ENCODE measurements at places on chromosomes 7 and 10.

- no peak for DNase-seq
These were observed 12.9 kb downstream of the UPP1 start for GRCh38 chr7:48101968-48102367.

DNA sequence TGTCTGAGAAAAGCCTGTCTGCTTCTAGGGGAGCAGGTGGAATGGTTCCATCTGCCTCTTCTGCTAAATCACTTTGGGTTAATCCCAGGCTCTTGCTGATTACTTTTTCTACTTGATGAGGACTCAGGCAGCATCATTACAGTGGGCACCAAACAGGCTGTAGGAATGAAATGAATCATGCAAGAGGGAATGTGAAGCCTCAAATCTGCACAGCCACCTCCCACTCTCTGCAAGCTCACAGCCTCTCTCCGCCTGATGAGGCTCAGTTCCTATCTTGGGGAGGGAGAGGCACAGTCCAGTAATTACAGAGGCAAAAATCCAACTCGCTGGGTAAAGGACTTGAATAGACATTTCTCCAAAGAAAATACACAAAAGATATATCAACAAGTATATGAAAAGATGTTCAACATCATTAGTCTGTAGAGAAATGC lies 34.0 kb downstream of the HSPA12A start:
- DNase-seq, result no peak

- DNase-seq, result no peak
These were observed 161.7 kb upstream of the BMPER start for GRCh38 chr7:33743594-33743993.

- no peak for DNase-seq
These were observed 33.5 kb downstream of the SLC37A3 start for GRCh38 chr7:140364819-140365218.

DNA sequence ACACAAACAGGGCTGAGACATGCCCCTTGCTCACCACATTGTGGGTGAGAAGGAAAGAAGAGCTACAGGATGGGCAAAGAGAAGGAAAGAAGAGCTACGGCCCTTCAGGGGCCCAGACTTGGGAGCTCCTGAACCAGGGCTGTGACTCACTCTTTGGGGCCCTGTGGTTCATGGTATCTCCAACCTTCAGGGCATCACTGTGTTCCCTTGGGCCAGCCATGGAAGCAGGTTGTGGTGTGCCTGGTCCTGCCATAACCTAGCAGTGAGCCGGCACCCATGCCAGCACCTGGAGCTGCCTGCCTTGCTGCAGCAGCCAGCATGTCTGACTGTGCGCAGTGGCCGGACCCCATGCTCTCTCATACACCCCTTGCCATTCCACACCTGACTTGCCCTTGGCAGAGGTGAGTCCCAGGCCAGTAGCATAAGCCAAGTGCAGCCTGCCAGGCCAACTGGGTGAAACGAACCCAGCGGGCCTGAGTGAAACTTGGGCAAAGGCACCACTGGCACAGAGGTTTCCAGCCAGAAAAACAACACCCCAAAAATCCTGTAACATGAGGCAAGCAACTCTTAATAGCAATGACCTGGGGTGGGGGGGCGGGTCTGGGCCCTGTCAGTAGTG lies 89.0 kb upstream of the CACUL1 start:
- DNase-seq, result no peak

DNA sequence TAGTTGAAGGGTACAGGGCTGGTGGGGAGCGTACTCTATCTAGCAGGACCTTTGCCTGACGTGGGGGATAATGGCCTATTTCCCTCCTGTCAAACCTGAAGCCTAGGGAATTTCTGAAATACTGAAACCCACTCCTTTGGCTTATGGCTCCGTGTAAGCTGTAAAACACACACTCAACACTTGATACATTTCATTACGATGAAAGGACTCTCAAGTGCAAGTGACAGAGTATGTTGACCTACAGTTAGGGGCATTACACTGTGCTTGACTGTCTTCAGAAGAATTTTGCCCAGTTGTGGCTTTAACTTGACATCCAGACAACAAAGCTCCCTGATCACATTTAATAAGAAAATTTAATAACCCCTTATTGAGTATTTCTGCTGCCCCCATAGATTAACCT lies 194.3 kb downstream of the BAMBI start:
- no peak for DNase-seq

DNA sequence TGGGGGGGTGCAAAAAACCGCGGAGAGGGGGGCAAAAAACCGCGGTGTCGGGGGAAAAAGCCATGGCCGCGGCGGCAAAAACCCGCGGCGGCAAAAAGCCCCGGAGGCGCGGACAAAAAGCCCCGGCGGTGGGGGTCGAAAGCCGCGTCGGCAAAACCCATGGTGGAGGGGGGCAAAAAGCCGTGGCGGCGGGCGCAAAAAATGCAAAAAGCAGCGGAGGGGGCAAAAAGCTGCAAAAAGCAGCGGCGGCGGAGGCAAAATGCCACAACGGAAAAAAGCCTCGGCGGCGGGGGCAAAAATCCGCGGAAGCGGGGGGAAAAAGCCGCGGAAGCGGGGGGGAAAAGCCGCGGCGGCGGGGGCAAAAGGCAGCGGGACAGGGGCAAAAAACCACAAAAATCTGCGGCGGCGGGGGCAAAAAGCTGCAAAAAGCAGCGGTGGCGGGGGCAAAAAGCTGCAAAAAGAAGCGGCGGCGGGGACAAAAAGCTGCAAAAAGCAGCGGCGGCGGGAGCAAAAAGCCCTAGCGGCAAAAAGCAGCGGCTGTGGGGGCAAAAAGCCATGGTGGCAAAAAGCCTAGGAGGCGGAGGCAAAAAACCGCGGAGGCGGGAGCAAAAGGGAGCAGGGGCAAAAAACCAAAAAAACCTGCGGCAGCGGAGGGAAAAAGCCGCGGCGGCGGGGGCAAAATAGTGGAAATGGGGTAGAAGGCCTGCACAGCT lies 418.9 kb downstream of the ZNF716 start:
- no peak for DNase-seq

DNA sequence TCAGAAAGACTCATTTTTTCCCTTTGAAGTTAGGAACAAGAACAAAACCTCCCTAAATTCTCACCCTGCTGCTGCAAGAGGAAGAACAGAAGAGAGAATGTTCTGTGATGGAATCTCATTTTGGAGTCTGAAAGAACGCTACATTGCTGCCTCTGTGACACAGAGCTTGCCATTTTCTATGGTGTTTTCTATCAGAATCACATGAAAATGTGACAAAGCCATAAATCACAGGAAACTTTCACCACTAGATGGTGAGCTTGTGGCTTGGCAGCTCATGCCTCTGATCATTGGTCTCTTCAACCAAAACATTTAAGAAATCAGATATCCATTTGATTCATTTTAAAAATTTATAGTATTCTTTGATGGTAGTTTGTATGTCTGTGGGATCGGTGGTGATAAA lies 82.9 kb downstream of the CADPS2 start:
- DNase-seq, result no peak

DNA sequence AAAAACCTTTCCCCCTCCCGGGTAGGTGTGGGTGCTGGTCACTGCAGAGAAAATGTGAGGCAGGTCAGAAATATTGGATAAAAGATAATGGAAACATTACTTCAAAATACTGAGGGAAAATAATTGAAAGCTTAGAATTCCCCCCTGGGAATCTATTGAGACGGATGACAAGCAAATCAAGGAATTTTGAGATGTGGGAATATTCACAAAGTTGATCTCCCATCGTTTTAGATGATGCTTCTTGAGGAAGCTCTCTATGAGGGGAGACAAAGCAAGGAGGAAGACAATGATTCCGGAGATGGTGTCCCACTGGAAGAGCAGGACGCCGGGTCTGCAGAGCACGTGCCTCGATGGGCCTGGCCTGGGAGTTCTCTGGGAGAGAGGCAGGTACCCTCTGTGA lies 211.0 kb downstream of the WDR37 start:
- DNase-seq, result no peak

DNA sequence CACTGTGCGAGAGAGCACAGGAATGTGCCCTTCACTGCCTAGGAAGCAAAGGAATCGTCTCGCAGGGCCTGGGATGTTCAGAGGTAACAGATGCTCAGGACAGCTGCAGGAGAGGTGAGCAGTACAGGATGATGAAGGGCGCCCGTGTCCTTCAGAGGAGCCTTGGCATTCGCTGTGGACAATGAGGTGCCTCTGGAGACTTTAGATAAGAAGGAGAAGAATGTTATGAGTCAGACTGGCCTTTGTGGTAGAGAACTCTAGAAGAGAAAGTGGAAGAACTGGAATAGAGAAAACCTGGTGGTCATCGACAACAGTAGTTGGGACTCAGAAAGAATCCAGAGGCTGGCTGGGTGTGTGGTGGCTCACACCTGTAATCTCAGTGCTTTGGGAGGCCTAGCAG lies 64.4 kb upstream of the LEP start:
- no peak for DNase-seq

DNA sequence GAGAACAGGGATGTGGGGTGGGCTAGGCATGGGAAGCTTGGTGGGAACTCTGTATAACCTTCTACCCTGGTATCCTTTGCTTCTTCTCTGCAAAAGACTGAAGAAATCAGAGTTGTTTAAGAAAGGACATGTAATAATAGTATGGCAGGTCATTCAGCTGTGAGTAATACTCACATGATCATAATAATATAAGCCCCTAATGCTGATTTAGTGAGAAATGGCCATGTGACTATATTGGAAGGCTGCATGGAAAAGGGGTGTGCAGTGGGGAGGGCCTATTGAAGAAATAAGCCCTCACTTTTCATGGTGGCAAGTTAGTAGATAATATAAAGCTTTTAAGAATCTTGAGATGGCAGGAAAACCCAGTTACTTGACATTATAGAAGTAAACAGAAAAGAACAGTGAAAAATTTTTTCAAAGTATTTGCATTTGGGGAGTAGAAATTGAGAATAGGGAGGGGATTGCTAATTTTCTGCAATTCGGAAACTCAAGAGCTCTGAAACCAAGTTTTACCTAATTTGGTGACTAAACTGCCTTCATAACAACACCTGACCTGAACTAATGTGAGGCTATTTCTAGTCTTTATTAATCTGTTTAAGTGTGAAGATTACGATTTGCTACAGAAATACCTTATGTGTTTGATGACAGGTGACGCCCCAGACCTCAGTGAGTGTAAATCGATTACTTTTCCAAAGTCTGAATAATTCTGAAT lies 44.4 kb downstream of the ATXN7L1 start:
- DNase-seq, result no peak

DNA sequence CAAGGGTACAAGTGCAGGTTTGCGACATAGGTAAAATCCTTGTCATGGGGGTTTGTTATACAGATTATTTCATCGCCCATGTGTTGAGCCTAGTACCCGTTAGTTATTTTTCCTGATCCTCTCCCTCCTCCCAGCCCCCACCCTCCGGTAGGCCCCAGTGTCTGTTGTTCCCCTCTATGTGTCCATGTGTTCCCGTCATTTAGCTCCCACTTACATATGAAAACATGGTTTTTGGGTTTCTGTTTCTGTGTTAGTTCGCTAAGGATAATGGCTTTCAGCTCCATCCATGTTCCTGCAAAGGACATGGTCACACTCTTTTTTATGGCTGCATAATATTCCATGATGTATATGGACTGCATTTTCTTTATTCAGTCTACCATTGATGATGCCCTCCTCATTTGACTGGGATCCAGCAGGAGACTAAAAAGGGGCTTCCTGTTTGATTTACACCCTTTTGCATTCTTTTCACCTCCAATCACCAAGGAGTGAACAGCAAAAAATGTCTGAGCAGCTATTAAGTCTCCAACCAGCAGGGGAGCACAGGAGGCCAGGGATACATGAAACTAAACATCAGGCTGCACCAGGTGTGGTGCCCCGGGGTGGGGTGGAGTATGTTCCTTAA lies 188.2 kb downstream of the SKIDA1 start:
- no peak for DNase-seq

- DNase-seq, result no peak
These were observed 21.6 kb downstream of the YWHAG start for GRCh38 chr7:76337147-76337546.

- no peak for DNase-seq
These were observed 10.9 kb downstream of the C10orf71 start for GRCh38 chr10:49309691-49310411.

- no peak for DNase-seq
These were observed 1.1 kb downstream of the ITGA8 start for GRCh38 chr10:15718694-15719048.

DNA sequence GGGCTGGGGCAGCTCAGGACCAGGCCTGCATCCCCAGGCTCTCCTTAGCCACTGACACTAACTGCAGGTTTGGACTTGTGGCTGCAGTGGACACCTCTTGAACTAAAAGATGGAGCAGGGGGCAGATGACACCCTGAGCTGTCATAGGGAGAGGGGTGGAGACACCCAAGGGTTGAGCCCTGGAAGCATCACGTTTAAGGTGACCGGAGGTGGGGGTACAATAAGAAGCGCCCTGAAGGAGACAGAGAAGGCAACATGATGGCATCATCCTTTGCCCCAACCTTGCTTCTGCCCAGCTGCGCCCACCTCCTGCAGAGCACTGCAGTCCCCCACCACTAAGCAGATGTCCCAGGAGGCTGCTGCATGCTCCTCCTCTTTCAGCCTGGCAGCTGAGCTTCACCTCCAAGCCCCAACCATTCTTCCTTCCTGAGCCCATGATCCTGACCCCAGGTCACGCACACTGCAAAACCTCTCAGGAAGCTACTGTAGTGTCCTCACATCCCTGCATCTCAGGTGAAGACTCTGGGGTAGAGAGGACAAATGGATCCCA lies 25.5 kb downstream of the OGDHL start:
- DNase-seq, result no peak

DNA sequence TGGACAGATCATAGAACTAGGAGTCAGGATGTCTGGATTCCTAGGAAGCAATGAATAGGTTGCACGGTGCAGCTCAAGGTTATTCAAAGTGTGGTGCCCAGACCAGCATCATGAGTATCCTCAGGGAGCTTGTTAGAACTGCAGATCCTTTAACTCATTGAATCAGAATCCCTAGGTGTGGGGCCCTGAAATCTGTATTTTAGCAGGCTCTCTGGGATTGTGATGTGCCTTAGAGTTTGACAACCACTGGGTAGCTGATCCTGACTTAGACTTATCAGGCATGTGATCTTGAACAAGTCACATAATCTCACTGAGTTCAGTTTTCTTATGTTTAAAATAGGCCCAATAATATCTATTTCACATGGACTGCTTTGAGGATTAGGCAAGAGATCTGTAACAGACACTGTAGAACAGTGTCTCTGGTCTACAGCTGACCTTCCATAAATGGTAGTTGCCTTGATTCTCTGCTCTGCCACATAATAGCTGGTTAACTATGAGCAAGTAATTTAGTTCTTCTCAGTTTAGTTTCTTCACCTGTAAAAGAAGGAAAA lies 46.4 kb upstream of the ATRNL1 start:
- no peak for DNase-seq

- DNase-seq, result no peak
These were observed 119.4 kb upstream of the PRR15 start for GRCh38 chr7:29444267-29444666.

DNA sequence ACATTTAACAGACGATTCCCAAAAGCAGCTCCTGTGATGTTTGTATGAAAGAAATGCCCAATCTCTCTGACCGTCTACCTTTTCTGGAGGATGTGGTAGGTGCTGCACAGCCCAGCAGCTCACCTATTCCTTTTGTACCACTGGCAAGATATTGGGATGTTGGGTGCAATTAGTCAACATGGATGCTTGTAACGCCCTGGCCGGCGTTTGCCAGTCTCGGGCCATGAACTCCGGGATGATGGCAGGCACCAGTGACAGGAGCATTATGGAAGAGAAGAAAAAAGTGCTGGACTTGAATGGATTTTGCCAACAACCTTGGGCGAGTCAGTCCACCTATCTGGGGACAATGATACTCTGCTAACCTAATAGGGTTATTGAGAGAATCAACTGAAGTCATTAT lies 69.0 kb upstream of the ZNF438 start:
- DNase-seq, result no peak
